ENCODE measurements at places on chromosomes 11 and 22.

GRCh38 chr11:82756765-82757639, 23.3 kb upstream of the FAM181B start:
- DNase-seq = no peak

GRCh38 chr11:123822032-123822431, 15.9 kb upstream of the OR6M1 start:
- DNase-seq = no peak

DNA sequence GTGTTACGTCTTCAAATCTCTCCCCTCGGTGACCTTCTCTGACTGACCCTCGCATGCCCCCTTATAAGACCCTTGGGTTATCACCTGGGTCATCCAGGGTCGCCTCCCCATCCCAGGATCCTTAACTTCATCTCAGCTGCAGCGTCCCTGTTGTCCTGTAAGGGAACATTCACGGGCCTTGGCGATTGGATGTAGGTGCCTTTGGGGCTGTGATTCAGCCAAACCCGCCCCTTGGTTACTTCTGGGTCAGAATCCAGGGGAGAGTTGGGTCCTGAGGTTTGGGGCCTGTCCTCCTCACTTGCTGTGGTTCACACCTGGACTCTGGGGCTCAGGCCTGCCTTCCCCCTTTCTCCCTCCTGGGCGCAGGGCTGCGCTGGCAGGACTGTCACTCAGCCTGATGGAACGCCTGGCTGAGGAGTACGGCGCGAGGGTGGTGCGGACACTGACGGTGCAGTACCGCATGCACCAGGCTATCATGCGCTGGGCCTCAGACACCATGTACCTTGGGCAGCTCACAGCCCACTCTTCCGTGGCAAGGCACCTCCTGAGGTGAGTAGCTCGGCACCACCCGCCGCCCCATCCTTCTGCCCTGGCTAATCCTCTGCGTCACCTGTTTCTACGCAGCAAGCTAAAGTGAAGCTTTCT, 29.4 kb downstream of the IGHMBP2 start:
- DNase-seq = no peak

DNA sequence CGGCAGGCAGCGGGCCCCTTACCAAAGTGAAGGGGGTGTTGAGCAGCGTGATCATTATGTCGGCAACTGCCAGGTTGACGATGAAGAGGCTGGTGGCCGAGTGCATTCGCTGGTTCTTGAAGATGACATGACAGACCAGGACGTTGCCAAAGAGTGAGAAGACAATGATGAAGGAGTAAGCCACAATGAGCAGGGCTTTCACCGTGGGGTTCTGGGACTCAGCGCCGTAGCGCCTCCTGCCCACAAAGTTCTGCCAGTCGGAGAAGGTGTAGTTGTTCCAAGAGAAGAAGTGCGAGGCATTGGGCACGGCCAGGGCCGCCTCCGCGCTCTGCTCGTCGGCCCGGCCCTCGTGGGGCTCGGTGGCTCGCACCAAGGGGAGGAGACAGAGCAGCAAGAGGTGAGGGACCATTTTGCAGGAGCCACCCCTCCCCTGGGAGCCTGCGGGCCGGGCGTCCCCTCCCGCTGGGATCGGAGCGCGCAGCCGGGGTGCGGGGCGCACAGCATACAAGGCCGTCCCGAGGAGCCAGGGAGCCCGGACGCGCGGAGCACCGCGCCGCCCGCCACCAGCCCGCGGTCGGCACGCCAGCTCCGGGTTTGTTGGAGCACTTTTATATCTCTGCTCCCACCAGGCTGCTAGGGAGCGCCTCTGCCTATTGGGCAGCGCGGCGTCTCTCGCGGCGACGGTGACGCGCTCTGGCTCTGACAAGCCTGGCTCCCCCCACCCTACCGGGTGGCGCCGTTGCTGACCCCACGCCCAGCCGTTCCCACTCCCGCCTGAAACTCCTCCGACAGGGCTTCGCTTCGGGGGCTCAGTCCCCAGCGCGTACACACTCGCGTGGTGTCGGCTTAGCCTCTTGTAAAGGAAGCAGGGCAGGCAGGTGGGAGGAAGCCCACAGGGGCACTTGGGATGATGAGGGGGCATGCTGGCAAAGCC, at the start of gene GPR83:
Gene GPR83 (minus strand): TSS at position 581 of the 934 bp plus-strand sequence. CDS start 172 bp downstream, at position 409.
- DNase-seq = no peak

GRCh38 chr11:20342347-20343141, 21.0 kb upstream of the HTATIP2 start:
- DNase-seq = no peak

- DNase-seq = no peak
Measured at GRCh38 chr11:77668760-77669159, 31.2 kb upstream of the CLNS1A start.

DNA sequence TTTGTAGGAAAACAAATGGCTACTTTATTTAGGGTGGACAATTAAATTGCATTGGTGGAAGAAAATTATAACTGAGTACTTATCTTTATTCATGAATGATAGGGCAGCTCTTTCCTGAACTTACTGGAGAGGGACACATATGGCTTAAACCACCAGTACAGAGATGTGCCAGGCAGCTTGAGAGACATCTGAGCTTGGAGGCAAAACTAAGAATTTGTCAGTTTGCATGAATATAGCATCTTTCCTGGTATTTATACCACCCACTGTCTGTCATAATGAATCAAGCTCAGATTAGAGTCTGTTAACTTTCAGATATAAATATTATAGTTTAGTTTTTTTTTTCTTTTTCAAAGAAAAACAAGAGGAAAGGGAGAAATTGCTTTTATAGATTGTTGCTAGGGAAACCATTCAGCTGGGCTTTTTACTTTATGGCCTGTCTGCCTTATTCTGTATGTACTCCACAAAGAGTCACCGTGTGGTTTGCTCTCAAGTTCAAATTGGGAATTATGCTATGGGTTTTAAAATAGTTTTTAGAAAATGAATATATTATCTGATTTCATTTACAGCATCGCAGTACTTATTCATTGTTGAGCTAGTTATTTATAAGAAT, 477.0 kb upstream of the CHORDC1 start:
- no peak for DNase-seq

DNA sequence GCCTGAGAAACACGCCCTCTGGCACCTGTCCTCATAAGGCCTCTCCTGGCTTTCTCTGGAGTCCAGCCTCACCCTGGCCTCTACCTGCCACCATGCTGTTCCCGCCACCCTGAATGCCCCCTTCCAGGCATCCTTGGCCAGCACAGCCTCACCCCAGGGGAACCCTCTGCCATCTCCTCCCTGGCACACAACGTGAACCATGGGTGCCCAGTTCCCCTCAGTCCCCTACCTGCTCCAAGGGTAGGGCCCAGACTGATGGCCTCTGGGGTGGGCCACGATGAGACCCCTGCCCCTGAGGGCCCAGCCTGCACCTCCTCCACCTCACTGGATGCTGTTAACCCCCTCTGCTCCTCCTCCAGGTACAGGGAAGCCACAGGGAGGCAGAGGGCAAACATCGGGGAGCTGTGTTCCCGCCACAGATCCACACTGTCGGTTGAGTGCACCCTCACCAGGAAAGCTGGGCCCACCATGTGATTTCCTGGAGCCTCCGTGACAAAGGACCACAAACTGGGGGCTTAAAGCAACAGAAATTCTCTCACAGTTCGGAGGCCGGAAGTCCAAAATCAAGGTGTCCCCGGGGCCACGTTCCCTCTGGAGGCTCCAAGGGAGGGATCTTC, 169.6 kb downstream of the BRD1 start:
- DNase-seq = no peak

GRCh38 chr11:2196970-2197770, 25.6 kb upstream of the TH start:
- DNase-seq = peak; percentile 67

DNA sequence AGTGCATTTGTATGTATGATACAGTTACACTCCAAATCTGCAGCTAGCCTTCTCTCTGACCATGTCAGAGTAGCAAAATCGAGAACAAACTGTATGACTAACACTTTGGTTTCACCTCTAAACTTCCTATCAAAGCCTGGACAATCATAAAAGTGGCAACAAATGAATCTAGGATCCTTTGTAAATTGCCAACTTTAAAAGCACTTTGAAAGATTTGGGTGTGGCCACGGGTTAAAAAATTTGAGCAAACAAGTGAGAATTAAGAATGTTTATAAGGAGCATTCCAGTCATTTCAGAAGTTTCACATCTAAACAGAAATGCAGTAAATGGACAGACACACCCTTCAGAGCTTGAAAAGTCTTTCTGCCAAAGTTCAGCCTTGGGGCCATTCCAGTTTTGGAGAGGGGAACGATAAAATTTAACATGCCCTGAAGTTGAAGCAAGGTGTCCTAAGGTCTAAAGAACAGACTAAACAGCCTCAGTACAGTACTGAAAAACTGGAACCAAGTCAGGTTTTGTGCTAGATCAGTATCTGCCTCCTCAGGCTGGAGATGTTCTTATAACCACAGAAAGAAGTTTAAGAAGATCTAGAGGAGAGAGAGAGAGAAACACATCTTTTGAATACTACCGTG, 181.9 kb upstream of the BDNF start:
- DNase-seq = no peak

DNA sequence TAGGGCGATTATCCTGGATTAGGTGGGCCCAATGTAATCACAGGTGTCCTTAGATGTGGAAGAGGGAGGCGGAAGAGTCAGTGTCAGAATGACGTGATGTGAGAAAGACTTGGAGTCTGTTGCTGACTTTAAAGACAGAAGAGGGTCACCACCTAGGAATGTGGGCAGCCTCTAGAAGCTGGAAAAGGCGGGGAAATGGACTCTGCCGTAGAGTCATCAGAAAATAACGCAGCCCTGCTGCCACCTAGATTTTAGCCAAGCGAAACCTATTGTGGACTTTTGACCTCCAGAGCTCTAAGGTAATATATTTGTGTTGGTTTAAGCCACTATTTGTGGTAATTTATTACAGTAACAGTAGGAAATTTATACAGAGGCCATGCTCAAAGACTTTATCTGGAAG, 4.8 kb downstream of the DDX10 start:
- no peak for DNase-seq

- no peak for DNase-seq
Measured at GRCh38 chr11:60566776-60567175, 51.6 kb downstream of the MS4A13 start.

GRCh38 chr22:50732681-50733080, 5.3 kb upstream of the ACR start:
- DNase-seq = no peak

DNA sequence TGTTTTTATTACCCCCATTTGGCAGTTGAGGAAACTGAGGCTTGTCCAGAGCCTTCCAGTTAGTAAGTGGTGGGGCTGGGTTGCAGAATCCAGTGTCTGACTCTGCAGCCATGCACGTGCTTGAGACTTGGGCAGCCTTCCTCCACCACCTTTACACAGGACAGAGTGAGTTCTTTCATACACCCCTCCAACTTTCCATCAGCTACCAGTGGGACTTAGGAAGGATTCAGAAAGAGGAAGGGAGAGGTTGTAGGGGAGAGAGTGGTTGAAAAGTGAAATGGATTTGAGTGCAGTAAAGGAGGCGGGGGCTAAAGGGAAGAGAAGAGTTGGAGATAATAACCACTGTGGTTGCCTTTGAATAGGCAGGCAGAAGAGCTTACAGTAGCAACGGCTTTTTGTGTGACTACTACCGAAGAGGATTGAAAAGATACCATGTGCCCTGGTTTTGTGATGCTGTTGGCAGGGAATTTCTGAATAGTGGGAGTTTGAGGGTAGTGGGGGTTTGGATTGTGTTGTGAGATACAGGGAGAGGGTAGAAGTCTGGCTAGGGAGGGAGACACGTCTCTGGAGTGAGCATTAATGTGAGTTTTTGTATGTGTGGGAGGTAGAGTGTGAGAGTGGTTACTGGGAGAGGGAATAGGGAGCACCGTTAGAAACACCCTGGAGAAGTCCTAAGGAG, 1.7 kb downstream of the UVRAG start:
- DNase-seq = no peak

GRCh38 chr11:11213117-11213516, 139.9 kb downstream of the CSNK2A3 start:
- DNase-seq = no peak

GRCh38 chr11:73464347-73464746, 88.1 kb downstream of the RELT start:
- DNase-seq = no peak

DNA sequence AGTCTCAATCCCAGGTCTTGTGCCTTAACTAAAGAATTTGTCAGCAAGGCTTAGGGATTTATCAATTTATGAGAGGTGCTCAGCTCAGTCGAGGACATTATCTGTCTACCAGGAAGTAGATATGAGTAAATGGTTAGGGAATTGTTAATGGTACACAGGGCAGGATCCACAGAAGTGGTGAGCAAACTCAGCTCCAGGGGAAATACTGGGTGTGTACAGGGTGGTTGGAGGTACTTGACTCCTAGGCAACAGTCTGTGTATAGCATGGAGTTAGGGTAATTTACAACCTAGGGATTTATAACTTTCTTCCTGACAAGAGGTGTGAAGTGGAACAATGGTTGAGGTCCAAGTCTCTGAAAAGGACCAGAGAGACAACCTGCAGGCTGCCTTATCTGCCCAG, 123.4 kb upstream of the OR9Q1 start:
- no peak for DNase-seq

GRCh38 chr11:134438542-134439537, 26.8 kb upstream of the B3GAT1 start:
- no peak for DNase-seq

DNA sequence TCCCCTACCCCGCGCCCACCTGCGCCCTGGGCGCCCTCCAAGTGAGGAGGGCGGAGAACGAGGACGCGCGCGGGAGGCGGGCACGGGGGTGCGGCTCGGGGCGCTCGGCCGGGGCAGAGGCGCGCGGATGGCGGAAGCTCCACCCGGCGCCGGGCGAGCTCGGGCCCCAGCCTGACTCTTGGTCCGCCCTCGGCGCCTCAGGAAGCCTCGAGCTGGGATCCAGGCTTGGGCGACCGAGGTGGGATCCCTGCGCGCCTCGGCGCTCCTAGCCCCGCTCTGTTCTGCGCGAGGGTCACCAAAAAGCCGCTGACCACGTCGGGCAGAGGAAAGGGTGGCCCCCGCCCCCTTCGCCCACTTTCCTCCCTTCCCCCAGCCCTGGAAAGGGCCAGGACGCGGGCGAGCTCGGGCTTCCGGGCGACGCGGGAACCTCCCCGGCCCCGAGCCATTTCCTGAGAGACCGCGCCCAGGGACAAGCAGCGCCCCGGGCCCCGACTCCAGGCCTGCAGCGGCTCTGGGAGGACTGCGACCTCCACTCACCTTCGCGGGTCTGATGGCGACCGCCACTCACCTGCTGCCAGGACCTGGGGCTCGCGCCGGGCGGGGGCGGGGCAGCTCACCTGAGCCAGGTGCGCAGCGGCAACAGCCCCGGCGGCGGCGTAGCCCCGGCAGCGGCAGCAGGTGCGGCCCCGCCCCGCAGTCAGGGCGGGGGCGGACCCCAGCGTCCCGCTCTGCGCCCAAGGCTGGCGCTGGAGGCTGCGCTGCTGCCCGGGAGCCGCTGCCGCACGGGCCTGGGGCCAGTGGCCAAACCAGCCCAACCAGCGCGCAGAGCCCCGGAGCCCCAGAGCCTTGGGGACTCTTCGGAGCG, 2.2 kb upstream of the SIGIRR start:
- no peak for DNase-seq

GRCh38 chr22:49446145-49446758, 381.4 kb downstream of the BRD1 start:
- DNase-seq = no peak

All from T-cell (primary cell).